ENCODE measurements at places on chromosomes 4 and X.

GRCh38 chrX:77597511-77597910, 150.3 kb downstream of the FGF16 start:
- no peak for DNase-seq

GRCh38 chr4:63393544-63393943, 1015.7 kb downstream of the TECRL start:
- DNase-seq = no peak

DNA sequence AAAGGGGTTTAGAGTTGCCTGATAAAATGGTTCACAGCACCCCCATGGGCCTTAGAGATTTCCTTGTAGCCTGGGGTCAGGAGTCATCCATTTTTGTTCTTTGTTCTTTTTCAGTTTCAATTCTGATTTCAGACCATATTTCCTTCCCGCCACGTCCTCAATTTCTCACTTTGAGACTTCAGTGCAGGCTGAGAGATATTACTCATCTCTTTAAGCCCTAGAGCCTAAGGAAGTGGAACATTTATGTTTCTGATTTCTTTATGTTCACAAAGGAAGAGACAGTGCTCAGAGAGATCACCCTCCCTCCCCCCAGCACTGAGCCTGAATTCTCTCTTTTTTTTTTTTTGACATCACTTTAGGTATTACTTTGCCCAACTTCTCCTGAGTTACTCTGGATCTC, 56.3 kb downstream of the MSN start:
- no peak for DNase-seq

DNA sequence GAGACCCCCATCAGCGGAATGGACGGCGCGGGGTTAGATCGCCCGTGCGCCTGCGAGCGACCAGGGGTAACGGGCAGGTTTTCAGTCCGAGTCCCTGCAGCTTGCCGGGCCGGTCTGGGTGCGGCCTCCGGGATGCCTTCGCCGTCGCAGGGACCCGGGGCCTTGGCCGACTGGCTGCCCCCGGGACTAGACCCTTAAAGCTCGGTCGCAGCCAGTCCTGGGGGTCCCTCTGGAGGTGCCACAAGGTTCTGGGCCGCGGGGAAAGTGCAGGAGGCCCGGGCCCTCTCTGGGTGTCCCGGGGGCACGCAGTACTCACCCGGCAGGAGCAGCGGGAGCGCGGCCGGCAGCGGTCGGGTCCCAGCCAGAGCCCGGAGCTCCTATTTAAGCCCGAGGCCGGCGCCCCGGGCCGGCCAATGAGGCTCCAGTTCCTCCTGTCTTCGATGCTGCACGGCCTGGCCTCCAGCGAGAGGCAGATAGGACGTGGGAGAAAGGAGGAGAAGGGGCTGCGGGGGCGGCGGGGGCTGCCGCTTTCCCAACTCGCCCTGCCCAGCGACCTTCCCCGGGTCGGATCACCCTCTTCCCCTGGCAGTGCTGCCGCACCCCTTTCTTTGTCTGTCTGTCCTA, at the start of gene SPON2:
SPON2 (minus strand) TSS at position 356 of the 624 bp plus-strand sequence.
- no peak for DNase-seq

- no peak for DNase-seq
Observed at GRCh38 chrX:15576019-15576418, 24.7 kb downstream of the ACE2 start.

DNA sequence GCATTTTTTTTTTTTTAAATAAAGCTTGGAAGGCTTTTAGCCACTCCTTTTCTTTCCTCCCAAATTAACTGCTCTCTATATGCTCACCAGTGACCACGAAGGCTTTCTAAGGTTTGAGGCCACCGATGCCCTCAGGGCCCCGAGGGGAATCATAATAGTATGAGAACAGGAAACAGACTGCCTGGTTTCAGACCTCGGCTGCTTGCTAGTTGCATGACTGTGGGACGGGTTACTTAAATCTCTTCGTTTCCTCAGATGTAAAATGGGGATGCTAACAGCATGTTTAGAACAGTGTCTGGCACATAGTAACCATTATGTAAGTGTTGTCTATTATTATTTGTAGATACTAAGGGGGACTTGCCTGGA, 3.6 kb downstream of the LINC00632 start:
- DNase-seq = no peak

DNA sequence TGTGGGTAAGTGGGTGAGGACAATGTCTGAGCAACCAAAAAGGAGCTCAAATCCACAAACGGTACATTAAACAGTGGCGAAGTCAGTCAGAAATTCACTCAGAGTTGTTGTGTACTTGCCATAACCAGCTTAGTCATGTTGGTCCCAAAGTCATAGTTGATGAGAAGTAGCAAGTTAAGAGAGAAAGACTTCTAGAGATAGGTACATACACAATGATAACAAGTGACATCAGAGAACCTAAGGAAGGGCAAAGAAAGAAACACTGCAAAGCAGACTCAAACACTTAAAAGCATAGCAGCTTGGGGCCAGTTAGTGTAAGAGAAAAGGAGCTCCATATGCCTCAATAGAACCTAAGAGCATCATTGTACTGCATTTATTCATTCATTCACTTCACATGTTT, 30.2 kb downstream of the DYNLT3 start:
- no peak for DNase-seq

DNA sequence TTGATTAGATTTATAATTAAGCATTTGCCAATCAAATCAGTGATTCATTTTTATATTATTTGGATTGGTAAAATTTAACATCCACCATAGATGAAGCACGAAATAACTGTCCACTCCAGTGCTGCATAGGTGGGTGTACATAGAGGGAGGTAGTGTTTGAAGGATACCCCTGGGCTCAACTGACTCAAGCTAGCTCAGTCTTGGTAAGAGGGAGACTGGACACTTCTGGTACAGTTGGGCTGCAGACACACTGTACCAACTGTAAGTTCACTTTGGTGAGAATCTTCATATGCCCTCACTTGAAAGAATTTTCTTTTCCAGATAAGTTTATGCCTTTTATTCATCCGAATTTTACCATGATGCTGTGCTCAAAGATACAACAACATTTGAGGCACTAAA, 48.6 kb upstream of the UGT2B15 start:
- no peak for DNase-seq

DNA sequence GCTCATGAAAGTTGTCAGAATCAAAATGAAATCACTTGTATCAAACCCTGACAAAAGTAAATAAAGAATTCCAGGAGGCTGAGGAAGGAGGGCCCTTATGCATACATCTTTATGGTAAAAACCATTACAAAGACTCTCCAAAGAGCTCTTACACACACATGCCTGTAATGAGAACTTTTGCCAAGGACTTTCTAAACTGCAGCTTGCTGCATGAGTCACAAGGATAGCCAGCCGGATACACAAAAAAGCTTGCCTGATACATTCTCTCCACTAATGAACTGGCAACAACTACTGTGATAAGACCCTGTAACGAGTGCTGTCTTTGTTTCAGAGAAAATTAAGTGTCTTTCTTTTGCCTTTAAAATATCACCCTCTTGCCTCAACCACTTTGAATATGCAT, 618.1 kb downstream of the PPP4R3C start:
- DNase-seq = no peak

DNA sequence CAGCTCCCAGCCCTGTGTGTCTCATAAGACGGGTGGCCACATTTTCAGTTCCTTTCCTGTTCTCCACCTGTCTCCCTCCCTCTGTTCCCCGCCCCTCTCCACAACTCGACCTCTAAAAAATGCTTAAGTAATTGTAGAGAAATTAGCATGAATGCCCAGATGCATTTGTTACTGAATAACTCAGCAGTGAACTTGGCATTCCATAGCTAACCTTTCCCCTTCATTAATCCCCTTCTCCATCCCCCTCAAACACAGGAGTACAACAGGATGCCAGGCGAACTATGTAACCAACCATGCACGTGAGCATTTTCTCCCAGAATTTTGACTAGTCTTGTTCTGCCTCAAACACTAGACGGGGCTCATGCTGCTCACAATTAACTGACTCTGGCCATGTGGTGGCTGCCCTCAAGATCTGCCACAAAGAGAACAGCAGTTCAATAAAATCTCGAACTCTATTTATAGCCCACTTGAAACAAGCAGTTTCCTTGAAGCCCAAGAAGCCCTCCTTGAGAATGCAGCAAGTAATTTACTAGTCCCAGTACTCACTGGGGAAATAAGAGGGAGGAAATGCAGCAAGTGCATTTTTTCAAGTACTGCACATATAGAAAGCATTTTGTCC, 351.2 kb downstream of the ARHGAP24 start:
- DNase-seq = no peak

Data from stimulated activated CD4-positive, alpha-beta T cell treated with anti-CD3 and anti-CD28 coated beads, Interleukin-15, amount 100 ng/mL, for 1 hour (primary cell).